ENCODE measurements at places on chromosomes 2 and 18.

- DNase-seq = no peak
These were observed 298.9 kb downstream of the DSEL start for GRCh38 chr18:67217551-67218166.

DNA sequence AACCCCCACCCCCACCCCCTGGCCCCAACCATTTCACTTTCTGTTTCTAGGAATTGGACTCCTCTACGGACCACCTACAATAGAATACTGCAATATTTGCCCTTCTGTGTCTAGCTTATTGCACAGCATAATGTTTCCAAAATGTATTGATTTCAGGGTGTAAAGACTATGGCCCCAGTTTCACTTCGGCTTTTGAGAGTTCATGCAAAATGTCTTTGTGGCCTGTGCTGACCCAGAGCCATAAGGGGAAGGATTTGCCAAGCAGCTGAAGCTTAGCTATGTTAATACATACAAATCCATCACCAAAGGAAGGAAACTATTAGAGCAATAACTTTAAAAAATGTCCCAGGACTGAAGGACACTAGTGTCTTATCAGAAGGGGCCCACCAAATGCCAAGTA lies 11.2 kb upstream of the ATP9B start:
- DNase-seq = no peak

DNA sequence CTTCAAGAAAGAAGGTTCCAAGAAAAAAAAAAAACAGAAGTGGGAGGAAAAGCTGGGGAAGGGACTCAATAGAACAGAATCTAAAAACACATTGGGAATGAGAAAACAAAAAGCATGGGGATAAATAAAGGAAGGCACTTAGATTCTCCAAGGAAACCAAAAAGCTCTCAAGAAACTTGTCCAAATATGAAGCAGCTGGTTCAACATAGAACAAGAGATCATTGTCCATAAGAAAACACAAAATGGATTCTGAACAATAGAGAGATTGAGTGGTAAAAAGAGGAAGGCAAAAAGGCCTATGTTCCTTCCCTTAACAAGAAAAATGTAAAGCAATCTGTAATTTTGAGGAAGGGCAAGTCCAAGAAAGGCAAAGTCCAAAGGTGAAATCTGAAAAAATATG lies 32.9 kb upstream of the ALK start:
- DNase-seq = no peak

- DNase-seq = peak; percentile 41
These were observed 1.2 kb downstream of the YPEL5 start for GRCh38 chr2:30147715-30148610.

DNA sequence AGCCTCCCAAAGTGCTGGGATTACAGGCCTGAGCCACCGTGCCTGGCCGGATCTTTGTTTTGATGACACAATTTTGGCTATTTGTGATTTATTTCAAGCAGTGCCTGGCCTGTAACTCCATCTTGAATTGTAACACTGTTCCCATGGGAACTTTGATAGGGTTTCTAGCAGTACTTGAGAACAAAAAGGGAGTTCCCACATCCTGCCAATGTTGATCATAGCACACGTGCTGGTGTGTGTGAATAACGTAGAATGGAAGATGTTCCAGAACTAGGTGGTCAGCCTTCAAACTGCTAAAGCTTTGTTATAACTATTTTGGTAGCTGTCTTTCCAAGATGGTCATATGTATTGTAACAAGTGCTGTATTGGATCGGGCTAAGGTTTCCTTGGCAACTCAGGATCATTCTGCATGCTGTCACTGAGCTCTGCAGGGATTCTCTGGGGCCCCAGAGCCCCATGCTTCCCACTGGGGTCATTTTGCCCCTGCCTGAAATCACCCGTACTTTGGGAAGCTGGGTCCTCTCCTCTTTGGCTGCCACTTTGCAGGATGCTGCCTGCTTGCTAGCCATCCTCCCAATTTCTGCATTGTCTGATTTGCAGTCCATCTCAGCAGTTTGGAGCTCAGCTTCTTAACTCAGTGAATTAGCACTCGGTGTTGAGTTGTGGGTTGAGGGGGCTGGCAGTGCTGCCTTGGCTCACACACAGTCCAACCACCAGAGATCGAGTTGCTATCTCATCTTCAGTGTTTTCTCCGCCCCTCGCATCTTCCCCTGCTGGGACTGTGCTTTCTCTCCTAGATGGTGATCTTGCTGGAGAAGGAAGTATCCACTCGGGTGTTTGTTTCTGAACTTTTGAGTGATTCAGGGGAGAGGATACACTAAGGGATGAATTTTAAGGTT lies 26.8 kb downstream of the SH3RF3 start:
- DNase-seq = no peak

DNA sequence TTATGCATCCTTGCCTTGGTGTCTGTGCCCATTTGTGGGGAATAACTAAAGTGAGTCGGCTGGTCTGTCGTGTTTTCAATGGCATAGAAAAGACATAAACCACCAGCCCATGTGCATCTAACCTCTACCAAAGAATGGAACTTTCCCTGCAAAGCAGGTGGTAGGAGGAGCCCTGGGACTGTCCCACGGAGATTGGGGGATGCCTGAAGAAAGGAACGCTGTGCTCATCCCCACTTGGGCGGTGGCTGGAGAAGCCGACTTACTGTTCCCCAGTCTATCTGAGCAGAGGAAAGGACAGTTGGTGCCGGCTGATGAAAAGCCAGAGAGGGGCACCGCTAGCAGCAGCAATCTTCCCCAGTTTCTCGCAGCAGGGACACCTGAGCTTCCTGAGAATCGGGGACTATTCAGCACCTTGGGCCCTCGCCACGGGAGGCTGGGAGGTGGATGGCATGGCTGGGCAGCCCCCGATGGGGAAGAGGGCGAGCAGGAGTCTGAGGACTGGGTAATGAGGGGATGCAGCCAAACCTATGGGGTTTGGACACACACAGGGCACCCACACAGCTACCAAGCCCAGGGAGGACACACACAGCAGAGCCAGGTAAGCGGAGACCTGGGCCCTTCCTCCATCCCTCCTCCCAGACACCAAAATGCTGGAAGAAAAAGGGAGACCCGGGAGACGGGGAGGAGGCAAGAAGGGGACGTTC lies 53.7 kb upstream of the AGAP1 start:
- DNase-seq = no peak

DNA sequence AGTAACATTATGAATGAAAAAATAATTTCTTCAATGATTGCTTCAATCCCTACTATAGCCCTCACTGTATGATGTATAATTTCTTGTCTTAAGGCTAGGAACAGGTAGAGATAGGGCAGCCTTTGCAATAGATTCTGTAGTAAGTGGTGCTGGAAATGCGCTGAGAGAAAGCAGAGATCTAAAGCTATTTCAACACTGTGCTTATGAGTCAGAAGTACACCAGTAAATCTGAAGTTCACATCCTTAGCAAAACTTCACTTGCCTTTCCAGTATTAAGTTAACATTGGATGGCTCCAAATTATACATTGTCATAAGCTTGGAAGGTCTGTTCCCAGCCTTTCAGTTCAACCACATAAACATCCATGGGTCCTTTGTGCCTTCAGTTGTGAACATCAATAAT lies 178.2 kb upstream of the EPHA4 start:
- DNase-seq = no peak

- no peak for DNase-seq
These were observed 250.1 kb downstream of the NDUFA10 start for GRCh38 chr2:239774933-239775622.

DNA sequence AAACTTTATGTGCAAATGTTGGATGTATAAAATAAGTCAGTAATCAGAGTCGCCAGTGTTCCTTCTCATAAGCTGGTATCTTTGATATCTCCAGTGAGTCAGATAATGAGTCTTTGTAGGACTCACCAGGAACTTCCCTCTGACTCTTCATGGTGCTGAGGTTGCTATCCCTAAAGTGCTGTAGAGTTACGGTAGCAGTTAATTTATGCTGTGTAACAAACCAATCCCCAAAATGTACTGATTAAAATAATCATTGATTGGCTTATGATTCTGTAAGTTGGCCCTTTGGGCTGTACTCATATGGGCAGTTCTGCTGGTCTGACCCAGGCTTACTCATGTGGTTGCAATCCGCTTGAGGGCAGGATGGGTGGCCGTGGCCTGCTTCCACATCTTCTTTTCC lies 43.8 kb downstream of the MAIP1 start:
- no peak for DNase-seq

DNA sequence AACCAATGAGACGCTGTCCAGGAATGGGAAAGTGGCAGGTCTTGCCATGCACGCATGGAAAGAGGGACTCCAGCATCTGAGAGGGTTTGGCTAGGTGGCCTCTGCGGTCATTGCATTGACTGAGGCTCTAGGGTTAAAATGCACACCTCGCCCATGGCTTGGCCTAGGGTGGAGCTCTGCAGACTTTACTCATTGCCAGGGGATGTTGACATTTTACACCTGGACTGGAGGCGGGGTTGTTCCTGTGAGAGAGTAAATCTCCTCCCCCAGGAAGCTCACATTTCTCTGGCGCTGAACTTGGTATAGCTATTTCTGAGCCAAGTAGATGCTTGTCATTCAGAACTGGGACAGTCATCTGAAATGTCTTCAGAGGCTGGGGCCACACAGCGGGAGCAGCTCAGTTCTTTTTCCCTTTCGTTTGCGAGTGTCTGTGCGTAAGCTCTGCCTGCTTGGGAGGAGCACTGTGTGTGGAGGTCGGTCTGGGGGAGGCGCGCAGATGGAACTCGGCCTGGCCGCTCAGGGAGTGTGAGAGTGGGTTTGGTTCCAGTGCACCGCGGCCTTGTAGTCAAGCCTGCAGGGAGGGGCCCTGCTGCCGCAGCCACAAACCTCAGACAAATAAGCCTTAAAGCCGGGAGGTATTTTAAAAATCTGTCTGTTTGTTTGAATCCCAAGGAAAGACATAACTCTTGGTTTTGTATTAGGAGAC lies 76.5 kb downstream of the LPIN1 start:
- no peak for DNase-seq

- DNase-seq = no peak
These were observed 74.7 kb downstream of the PRKCE start for GRCh38 chr2:45726188-45726587.

- no peak for DNase-seq
These were observed 102.6 kb upstream of the NYAP2 start for GRCh38 chr2:225296951-225297350.

DNA sequence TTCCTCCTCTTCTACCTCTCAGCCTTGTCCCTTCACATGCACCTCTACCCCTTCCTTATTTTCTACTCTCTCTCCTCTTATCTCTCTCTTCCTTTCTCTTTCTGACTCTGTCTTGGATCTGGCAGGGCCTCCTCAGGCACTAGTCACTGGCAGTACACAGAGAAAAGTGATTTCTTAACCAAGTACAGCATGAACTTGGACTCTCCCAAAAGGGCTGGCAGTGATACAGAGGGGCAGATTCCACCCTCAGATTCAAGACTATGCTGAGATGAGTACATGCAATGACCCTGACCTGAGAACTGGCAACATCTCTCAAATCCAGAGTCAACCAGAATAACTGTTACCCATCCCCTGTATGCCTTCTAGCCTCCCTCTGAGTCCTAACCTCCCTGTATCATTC lies 4.3 kb downstream of the AOX1 start:
- DNase-seq = no peak

DNA sequence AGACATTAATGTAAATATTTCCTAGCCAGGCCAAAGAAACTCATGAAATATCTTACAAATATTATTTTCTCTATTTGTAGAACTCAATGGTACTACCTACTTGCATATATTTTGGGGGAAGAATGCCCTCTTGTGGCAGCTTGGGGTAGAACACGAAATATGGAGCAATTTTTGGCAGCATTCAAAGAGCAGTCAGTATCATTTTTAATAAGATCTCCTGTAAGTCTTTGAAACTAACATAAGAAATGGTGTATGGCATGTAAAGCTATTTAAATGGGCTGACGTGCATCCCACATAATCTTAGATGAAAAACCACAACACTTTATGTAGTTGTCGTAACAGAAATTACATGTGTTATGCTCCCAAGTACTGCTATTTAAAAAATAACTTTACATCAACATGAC lies 62.3 kb upstream of the CCDC195 start:
- peak; percentile 24 for DNase-seq

DNA sequence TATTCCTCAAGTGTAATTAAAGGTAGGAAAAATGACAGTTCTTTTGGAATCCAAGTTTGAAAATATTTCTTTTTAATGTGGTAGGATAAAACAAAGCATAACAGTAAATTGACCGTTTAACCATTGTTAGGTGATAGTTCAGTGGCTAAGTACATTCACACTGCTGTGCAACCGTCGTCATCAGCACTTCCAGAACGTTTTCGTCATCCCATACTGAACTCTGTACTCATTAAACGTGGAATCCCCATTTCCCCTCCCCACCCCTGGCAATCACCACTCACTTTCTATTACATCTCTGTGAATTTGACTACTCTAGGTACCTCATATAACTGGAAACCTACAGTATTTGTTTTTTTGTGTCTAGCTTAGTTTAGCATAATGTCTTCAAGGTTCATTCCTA lies 32.9 kb upstream of the FZD5 start:
- DNase-seq = no peak

- no peak for DNase-seq
These were observed 456 bp downstream of the LRP1B start for GRCh38 chr2:142130111-142131009.

DNA sequence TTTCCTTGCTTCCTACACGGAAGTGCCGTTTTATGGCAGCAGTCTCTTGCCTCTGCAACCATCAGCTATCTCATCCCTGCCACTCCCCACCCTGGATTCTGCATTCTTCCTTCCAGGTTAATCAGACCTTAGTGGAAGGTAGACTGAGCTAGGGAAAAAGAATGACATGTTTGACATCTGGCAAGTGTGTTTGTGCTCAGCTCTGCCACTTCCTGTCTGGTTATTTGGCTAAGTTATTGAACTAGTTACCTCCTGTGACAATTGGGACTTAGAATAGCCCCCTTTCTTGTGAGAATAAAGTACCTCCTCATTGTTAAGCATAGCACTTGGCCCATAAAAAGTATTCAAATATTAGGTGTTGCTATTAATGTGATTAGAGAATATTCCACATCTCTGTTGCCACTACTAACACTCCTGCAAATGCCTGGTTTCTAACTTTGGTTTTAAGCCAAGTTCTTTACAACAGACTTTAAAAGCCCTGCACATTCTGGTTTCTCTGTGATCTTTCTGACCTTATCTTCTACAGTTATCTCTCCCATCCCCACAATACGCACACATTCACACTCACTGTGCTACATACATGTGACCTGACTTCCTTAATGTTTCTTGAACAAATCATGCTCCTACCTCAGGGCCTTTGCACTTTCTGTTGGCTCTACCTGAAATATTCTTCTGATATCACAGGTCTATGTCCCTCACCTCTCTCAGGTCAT lies 10.8 kb upstream of the MAPRE2 start:
- no peak for DNase-seq

DNA sequence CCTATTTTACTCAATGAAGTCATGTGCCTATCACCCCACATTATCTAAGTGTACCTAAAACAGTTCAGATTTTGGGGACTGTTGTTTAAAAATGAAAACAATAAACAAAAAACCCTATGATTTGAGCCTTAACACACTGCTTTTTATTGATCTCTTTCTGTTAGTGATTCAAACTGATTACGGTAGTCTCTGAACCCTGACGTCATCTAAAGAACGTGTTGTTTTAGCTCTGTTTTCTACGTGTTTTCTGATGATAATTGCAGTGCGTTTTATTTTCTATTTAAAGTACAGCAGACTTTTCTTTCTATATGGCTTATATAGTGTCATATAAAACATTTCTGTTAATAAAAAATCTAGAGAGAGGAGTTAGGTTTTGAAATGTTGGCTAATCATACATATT lies 93.9 kb upstream of the FAM237A start:
- DNase-seq = no peak

- no peak for DNase-seq
These were observed 135.0 kb downstream of the FIGN start for GRCh38 chr2:163600801-163601200.

GRCh38 chr2:11870584-11870983 lies 124.2 kb downstream of the LPIN1 start:
- no peak for DNase-seq
